NCI-H146 (cell line): ENCODE measurements at places on chromosomes 4 and X.
A peak's percentile ranks its signal among the peaks of the same experiment; 100 is the strongest.

GRCh38 chr4:178955614-178956013 is 1513.4 kb upstream of the AGA start:
- DNase-seq: no peak

DNA sequence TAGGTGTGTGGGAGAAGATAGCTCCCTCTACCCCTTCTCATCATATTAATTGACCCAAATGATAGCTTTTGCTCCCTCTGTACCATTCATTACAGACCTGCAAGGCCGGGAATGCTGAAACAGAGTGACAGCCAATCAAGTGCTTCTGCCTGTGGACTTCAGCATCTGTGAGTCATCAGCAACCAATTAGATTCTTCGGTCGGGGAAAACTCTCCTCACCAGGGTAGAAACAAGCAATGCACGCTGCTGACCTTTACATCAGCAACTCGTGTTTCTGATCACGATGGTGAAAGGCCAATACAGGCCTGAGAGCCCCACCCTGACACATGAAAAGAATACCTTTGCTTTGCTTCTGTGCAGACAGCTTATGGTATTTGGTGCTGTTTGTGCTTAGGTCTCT is 347.2 kb upstream of the DDX53 start:
- peak; percentile 4 for DNase-seq

DNA sequence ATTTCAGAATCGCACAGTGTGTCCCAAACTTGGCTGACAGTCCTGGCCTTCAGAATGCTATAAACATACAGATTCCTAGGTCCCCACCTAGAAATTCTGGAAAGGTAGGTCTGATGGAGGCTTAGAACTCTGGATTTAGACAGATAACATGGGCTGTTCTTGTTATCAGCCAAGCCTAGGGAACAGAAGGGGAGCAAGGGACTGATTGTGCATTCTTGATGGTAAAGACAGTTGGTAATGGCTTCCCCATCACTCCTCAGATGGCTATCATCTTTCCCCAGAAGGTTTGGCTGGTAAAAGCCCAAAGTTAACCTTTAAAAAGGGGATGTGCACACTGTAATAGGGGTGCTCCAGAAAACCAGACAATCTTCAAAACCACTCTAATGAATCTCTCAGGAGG is 35.7 kb downstream of the DIPK2B start:
- DNase-seq: no peak

GRCh38 chr4:84916227-84916626 is 50.3 kb downstream of the WDFY3 start:
- no peak for DNase-seq

DNA sequence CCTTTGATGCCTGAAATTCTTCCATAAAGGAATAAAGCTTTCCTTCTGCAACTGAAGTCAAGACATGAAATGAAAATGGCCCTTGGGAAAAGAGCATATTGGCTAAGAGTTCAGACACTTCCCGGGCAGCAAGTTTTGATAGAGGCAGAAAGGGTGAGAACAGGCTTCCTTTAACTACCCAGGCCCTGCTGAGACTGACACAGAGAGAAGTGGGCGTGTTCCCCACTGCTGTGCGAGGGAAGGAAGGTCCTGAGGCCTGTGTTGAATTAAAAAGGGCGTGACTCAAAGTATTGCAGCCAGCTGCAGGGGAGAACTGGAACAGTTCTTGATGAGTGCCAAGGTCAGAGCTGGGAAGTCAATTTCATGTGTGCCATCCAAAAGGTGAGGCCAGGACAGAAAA is 33.9 kb upstream of the ADGRG2 start:
- no peak for DNase-seq

- DNase-seq: peak; percentile 98
Observed at GRCh38 chr4:165327211-165328100, at the start of gene MSMO1. Gene MSMO1 (plus strand): TSS chr4:165327669. CDS start chr4:165333371, 5,702 bp downstream.

DNA sequence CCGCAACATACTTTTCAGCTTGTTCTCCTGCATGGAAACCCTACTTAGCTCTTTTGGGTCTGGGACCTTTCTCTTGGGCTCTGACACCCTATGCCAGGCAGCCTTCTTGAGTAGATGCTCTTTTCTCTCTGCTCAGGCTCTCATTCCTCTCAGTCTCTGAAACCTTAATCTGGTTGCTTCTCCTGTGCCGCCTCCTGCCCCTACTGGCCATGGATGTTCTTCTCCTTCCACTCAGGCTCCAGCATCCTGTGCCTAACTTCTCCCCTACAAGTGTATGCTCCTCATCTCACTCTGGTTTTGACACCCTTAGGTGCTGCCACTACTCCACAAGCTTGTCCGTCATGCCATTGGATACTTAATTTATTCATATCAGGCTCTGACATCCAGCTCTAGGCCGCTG is 15.2 kb downstream of the BLTP1 start:
- no peak for DNase-seq

DNA sequence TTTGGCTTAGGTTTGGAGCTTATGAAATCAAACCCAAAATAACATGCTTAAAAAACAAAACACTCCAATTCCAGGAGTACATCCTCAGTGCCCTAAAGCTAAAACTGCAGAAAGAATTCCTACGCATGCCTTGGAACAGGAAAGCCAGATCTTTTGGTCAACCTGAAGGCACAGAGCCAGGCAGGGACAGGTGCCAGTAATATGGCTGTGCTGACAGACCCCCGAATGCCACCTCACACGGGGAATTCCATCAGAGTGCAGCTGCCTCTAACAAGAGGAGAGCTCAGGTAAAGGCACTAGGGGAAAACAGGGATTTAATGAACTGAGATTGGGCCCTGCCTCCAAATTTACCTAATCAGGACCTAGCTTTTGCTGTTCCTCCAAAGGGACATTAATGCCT is 77.1 kb downstream of the SHISA3 start:
- no peak for DNase-seq

DNA sequence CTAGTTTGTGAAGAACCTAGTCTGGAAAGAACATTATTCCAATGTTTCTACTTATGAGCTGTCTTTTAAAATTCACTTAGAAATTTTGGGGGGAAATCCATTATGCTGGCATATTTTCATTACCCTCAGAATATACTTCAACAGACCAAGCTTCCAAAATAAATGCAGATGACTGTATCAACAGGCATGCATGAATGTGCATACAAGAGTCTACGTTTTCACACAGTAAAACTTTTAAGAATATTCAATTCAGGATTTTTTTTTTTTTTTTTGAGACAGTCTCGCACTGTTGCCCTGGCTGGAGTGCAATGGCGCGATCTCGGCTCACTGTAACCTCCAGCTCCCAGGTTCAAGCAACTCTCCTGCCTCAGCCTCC is 49.7 kb downstream of the ABCG2 start:
- no peak for DNase-seq

DNA sequence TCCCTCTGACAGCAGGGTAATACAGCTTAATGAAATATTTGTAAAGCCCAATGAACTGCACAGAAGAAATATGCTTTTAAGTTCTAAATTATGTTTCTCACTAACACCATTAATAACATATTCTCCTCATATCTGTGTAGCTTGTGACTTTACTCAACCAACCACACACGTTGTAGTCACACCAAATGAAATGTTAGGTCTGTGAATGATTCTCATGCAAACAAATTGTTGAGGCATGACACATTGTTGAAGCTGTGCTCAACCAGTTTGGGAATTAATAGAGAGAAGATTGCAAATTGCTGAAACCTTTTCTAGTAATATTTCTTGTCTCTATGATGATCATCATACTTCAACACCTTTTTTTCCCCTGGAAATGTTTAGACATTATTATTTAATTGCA is 645.9 kb downstream of the PCDH7 start:
- DNase-seq: no peak

DNA sequence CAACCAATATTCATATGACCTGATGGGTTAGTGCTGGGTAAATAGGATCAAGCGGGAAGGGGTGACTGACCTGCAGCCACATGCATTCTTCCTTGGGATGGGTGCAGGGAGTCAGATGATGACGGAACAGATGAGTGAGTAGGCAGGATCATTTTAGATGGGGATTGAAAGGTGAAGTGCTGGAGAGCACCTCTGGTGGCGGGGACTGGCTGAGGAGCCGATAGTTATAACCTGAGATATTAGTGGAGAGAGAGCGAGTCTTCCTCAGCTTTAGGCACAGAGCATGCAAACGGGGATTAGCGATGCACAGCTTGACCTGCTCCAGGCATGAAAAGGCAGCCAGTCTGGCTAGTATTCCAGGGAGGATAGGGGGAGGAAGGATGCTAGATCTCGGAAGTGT is 99.1 kb downstream of the AFF1 start:
- no peak for DNase-seq

DNA sequence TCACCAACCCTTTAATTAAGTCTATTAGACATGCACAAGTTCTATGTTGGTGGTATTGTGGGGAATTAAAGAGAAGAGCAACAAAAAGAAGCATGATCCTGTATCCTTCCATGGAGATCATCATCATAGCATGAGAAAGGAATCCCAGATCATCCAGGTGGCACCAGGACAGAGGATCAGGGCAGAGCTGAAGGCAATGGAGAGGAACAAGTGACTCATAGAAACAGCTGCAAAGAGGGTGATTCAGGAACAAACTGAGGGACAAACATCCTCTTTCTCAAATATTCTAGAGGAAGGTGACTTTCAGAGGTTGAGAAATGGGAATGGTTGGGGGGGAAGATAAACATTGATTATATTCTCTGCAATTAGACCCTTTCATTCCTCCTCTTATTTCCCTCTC is 105.5 kb upstream of the OTUD4 start:
- no peak for DNase-seq

DNA sequence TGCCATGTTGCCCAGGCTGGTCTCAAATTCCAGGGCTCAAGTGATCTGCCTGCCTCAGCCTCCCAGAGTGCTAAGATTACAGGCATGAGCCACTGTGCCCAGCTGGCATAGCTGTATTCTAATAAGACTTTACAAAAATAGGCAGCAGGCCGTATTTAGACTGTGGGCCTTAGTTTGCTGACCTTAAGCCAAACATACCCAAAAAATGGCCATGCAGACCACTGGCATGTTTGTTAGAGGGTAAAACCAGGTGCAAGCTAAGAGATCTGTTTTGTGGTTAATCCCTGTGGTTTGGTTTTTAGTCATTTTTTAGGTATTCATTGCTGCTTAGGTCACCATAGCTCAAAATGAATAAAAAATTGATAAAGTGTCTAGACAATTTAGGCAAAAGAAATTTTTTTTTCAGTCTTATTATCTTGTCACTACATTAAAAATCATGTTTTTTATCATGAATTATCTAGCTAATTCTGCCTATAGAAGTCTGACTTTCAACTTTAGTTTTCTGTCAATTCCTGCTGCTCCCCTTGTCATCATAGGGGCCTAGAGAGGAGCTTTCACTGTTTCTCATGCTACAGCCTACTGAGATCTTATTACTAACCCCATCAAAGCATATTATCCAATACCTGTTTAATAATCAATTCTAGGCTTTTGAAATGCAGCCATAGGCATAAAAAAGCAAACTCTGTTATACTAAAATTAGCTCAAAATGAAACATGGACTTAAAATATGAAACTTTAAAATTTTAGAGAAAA is 7.5 kb upstream of the SPINK2 start:
- no peak for DNase-seq

GRCh38 chrX:123331349-123331748 is 147.3 kb downstream of the GRIA3 start:
- DNase-seq: no peak

GRCh38 chr4:94877973-94878372 is 120.2 kb downstream of the BMPR1B start:
- no peak for DNase-seq

DNA sequence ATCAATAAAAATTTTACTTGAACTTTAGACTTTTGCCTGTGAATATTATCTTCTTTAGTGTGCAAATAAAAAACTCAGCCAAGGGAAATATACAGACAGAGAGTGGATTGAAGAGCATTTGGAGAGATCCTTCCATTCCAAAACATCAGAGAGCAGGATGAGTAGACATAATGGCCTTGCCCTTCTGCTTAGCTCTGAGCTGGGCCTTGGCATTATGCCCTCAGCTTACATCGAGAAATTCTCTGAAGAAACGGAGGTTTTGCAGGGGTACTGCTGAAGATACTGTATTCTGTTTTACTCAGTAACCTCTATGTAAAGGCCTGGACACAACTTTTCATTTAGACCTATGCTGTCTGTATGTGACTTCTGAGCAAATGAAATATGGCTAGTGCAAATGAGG is 317.4 kb downstream of the STIM2 start:
- no peak for DNase-seq

- no peak for DNase-seq
Observed at GRCh38 chr4:122100508-122100907, 51.6 kb upstream of the BLTP1 start.

DNA sequence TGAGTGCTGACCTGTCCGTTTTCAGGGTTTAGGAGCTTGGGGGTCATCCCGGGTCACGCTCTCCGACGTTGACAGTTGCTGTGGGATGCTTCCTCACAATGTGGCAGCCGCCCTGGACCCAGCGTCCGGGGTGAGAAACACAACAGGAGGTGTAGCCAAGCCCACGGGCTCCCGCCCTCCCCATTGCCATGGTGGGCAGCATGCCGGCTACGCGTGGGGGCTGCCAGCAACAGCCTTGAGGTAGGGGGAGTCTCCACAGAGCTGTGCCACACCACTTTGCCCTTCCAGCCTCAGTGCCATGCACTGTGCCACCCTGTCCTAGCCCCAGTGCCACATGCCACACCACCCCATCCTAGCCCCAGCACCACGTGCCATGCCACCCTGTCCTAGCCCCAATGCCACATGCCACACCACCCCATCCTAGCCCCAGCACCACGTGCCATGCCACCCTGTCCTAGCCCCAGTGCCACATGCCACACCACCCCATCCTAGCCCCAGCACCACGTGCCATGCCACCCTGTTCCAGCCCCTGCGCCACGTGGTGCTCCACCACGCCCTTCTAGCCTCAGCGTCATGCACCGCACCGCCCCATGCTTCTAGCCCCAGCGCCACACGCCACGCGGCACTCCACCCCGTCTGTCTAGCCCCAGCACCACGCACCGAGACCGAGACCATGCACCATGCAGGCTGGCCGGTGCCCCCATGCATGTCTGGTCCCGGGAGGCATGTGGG is 8.5 kb upstream of the HGFAC start:
- DNase-seq: no peak

DNA sequence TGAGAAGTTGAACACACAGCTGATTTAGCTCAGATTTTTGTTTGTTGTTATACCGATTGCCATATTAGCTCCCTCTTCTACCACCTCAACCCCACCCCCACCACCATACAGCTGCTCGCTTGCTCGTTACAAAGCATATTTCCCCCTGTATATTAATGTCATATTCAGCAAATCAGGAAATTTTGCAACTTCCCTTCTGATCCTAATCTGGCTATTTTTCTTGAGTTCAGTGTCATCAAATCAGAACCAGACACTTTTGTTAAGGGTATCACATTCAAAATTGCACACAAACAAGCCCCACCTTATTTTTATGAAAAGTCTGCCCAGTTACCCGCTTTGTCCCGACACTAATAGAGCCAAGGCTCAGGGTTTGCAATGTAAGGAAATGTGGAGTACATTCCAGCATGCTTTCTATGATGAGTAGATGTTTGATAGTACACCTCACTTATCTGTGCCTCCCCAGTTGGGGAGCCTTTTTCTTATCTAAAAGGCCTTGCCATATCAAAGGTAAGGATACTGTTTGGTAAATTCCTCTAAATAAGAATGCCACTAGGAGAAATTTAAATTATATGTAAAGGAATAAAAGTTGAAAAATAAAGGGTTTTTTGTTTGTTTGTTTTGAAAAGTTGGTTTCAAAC is 212.2 kb downstream of the CBR4 start:
- DNase-seq: no peak

- no peak for DNase-seq
Observed at GRCh38 chr4:20615486-20616260, 84.6 kb upstream of the PACRGL start.
